ENCODE measurements at places on chromosomes 2 and 18. TPM values are rescaled to one million over a fixed set of nuclear protein-coding genes. Genes with fewer than 3 reads are reported as not detected.

SCTR gene
- total RNA-seq = not detected

GPBAR1 gene
- 0.20 TPM for total RNA-seq

GALR1 gene
- not detected for total RNA-seq

PCARE gene
- not detected for total RNA-seq

TXNDC2 gene
- total RNA-seq = 0.11 TPM

RETREG2 gene
- 84.4 TPM for total RNA-seq

KIAA2012 gene
- not detected for total RNA-seq

FSIP2 gene
- total RNA-seq = 0.22 TPM

SLC19A3 gene
- 4.5 TPM for total RNA-seq

LCLAT1 gene
- 35.7 TPM for total RNA-seq

FIGLA gene
- total RNA-seq = not detected

POTEJ gene
- total RNA-seq = not detected

TRIM43 gene
- not detected for total RNA-seq

SPP2 gene
- not detected for total RNA-seq

GAREM2 gene
- total RNA-seq = 1.7 TPM

MARCO gene
- total RNA-seq = not detected

HES6 gene
- 8.4 TPM for total RNA-seq

PARD6G gene
- 0.23 TPM for total RNA-seq

CYP27C1 gene
- 0.94 TPM for total RNA-seq

PTPN18 gene
- 54.5 TPM for total RNA-seq

CPS1 gene
- 27.5 TPM for total RNA-seq

DCDC2C gene
- not detected for total RNA-seq

C2orf15 gene
- 16.9 TPM for total RNA-seq

C2orf80 gene
- not detected for total RNA-seq

NIF3L1 gene
- total RNA-seq = 27.3 TPM

ZNF516 gene
- total RNA-seq = 32.7 TPM

TEKT4 gene
- total RNA-seq = 0.15 TPM

ECEL1 gene
- total RNA-seq = not detected

RIT2 gene
- total RNA-seq = not detected

GPR45 gene
- not detected for total RNA-seq

DUSP19 gene
- 6.2 TPM for total RNA-seq

CGREF1 gene
- total RNA-seq = 0.37 TPM

Measured in PC-9 (cell line).